ENCODE measurements at places on chromosomes 5 and 9.

DNA sequence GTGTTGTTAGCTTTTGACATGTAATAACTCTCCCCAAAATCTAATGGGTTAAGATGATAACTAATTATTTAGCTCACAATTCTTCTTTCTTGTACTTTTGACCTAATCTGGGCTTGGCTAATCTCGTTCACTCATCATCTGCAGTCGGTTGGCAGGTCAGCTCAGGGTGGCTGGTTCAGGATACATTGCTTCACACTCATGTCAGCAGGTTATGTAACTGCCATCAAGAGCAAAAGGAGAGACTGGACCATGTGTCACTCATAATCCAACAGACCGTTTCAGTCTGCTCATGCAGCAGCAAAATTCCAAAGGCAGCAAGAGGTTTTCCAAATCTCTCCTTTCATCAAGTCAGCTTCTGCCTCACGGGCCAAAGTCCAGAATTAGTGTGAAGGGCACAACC, 998.4 kb upstream of the CTNND2 start:
- no peak for DNase-seq

DNA sequence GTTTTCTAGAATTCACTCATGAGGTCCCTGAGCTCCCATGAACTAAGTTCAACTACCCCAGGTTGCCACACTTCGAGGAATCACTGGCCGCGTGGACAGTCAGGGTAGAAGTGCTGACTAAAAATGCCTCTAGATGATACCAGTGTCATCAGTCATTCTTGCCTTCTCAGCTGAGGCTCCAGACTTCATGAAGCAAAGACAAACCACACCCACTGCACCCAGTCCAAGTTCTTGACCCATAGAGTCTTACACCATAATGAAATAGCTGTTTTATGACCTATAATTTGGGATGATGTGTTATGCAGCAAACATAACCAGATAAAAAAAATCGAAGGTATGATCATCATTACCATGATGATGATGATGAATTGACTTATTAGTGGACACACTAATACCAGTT, 632.9 kb upstream of the TLE4 start:
- DNase-seq = no peak

GRCh38 chr5:121726991-121727390, 124.7 kb upstream of the FTMT start:
- no peak for DNase-seq

GRCh38 chr9:72902268-72902667, 50.6 kb downstream of the ALDH1A1 start:
- DNase-seq = no peak

DNA sequence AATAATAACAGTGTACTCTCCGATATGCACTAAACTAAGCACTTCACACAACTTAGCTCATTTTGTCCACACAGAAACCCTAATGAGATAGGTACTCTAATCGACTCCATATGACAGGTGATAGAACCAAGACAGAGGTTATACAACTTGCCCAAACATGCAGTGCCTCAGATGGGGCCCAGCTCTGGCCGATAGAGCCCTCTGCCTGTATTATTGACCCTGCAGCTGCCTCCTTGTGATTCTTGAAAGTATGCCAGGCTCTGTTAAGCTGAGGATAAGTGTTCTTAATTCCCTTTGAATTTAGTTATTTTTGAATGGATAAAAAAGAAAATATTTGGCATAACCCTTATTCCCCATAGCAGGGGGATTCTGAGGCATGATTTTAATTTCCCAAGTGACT, 78.5 kb downstream of the HMHB1 start:
- DNase-seq = no peak

DNA sequence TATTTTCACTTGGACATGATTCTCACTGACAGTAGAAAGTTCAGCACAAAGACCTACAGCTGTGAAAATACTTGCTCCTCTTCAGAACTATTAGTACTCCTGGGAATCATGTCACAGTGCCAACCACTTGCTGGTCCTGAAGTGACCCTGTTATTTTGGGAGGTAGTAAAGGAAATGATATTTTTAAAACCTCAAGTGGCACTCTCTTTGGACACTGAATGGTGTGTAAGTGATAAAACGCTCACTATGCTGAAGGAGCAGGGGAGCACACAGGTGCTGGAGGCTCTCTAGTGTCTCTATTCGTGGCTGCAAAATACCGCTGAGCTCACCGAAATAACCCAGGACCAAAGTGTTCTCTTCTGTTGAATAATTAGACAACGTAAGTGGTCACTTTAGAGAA, 76.9 kb upstream of the SPATA31D4 start:
- no peak for DNase-seq

DNA sequence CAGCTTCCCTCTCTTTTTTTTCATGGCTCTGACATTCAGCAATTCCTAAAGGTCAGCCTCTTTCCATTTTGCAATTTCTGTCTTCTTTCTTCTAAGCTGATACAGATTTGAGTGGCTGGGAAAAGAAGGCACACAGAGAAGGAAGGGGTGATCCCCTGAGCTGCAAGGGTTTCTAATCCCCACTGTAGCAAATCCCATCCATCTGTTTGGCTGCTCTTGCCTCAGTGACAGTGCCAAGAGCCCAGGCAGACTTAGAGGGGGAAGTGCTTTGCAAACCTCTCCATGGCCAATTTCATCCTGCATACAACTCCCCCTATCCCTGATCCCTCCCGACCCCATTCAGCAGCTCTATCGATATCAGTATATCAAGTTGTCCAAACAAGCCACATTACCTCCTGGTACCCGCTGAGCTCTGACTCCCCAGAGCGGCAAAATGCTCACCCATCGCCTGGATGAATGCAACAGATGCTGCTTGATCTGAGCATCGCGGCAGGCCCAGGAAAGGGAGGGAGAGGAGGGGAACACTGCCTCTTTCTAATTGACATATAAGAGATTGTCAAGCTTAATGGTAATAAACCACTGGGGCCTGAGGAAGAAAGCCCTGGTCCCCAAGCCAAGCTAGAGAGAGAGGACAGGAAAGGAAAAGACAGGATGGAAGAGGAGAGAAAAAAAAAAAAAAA, 268.9 kb downstream of the ASTN2 start:
- DNase-seq = no peak

DNA sequence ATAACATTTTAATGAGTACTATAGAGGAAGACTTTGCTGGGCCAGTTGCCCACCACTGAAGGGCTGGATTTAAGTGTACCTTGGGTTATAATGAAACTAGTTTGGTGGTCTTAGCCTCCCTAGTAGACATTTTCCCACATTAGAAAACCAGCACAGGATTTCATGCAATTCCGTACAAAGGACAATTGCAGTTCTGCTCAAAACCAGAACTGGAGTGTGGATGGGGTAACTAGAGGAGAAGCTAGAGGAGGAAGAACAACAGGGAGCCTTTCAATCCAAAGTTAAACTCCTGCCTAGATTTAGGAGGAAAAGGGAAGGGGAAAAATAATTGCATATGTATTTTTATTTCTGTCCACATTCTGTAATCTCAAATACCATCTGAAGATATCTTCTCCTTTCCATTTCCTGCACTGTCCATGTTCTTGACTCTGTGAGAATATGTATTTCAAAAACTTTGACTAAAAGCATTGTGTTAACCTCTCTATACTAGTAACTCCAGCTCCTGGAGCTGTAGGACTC, 97.5 kb upstream of the SSBP2 start:
- no peak for DNase-seq

DNA sequence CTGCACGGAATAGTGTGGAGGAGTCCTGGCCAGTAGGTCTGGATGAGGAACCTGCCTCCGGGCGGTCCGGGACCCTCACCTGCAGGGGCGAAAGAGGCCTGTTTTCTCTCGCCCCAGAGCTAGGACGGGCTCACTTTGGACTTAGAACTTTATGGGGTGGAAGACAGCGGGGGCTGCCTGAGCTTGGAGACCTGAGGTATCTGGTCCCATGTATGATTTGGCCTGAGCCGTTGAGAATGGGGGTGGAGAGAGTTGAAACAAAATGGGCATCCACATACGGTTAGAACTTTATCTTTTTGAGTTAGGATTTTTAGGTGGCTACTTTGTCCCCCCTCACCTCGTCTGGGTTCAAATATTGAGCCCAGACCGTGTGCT, 681 bp upstream of the ETF1 start:
- DNase-seq = no peak

- DNase-seq = no peak
Observed at GRCh38 chr5:90506221-90506620, 23.2 kb downstream of the LYSMD3 start.

DNA sequence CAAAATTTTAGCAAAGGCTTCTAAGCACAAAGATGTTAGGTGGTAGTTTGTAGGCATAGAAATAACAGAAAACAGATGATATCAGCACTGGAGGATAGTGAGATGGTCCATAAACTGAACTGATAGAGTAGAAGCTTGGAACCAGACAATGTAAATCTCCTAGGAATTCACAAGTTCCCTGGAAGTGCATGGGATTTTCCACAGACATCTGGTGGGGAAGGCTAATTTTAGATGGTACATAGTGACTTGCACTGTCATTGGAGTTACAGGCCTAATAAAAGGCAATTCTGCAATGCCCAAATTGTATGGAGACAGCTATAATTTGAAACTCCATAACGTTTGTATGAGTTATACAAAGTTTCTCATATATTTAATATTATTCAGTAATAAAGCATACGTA, 653.0 kb upstream of the MEF2C start:
- DNase-seq = no peak

DNA sequence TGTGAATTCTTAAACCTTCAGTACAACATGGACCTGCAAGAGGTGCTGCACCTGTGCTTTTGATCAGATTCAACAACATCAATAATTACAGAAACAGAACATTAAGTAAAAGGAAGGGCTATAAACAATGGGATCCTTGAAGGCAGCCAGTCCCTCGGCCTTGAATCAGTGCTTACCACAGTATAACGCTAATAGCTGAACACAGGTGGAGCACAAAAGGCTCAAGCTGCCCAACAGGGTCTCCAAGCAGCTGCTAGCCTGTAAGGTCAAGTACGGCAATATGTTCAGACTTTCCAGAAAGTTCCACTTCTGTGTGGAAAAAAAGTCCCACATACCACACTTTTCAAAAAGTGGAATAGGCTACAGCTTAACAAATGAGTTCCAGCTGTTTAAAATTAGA, 61.9 kb upstream of the ITGA1 start:
- DNase-seq = no peak

- no peak for DNase-seq
Observed at GRCh38 chr5:174825587-174825986, 101.2 kb downstream of the MSX2 start.

- DNase-seq = no peak
Observed at GRCh38 chr5:88665750-88666215, 217.2 kb downstream of the MEF2C start.

GRCh38 chr9:80493258-80493657, 921.5 kb downstream of the TLE4 start:
- no peak for DNase-seq

DNA sequence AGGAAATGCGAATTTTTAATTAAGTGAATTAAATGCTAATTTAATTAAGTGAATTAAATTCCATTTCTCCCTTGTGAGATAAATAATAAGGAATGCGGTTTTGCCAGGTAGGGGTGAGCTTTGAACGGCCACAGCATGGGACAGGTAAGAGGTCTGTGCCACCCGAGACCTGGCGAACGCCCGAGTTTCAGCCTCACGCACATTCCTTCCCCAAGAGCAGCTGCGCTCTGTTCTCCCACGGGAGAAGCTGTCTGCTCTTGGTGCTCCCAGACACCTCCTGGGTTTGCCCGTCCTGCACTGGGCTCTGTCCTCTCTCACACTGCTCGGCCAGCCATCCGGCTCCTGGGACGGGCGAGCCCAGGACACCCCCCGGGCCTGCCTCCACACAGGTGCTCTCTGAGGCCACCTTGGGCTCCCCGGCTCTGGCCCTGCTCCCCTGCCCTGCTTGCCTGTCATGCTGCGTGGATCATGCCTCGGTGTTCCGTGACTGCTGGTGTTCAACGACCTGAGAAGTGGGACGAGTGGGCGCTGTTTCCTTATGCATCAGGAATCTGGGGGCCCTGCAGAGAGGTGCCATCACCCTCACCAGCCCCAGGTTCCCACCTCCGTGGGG, 13.7 kb upstream of the CAMSAP1 start:
- no peak for DNase-seq

DNA sequence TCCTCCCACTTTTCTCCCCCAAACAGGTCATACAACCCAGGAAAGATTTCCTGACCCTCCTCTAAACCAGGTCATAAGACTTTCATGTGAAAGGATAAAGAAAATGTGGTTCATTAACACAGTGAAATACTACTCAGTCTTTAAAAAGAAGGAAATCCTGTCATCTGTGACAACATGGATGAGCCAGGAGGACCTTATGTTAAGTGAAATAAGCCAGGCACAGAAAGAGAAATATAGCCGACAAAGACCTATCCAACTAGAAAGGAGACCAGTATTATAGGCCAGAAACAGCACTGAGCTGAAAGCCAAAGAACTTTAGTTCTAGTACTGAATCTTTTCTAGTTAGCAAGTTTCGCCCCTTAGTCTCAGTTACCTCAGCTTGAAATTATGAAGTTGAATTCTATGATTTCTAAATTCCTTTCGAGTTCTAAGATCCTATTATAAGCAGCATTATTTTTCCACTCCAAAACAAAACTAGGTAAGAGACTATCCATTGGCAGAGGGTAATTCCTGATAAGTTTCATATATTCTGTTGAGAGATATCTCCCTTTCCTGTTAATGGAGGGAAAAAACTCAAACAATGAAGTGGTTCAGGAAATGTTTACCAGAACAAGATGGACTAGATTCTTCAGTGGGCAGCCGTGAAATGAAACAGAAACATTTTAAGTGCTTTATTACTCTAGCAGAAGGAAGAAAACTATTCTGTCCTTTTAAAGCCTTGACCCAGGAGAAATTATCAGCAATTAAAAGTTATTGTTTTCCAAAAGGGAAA, 42.5 kb downstream of the GNA14 start:
- DNase-seq = no peak

DNA sequence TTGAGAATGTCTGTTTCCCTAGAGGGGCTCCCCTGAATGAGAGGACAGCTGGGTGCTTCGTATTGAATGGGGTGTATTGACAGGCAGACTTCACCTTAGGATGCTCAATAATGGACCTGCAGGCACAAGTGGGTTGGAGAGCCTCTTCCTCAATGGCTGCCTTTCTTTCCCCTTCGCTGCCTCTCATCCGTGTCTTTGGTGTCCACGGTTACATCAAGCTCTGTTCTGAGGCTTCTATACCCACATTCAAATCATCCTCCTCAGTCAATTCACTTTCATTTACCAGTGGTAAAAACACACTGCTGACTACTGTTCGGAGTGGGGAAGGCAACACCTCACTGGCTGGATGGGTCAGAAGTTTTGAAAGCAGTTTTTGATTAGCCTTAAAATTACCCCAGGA, 20.6 kb downstream of the LIX1 start:
- no peak for DNase-seq

- no peak for DNase-seq
Observed at GRCh38 chr9:24832307-24832706, 286.6 kb upstream of the IZUMO3 start.
